Glutamatergic neuron (in vitro differentiated cells): ENCODE measurements at places on chromosomes 12 and 14. TPM values are rescaled to one million over a fixed set of nuclear protein-coding genes. Genes with fewer than 3 reads are reported as not detected.
A peak's percentile ranks its signal among the peaks of the same experiment; 100 is the strongest.

DNA sequence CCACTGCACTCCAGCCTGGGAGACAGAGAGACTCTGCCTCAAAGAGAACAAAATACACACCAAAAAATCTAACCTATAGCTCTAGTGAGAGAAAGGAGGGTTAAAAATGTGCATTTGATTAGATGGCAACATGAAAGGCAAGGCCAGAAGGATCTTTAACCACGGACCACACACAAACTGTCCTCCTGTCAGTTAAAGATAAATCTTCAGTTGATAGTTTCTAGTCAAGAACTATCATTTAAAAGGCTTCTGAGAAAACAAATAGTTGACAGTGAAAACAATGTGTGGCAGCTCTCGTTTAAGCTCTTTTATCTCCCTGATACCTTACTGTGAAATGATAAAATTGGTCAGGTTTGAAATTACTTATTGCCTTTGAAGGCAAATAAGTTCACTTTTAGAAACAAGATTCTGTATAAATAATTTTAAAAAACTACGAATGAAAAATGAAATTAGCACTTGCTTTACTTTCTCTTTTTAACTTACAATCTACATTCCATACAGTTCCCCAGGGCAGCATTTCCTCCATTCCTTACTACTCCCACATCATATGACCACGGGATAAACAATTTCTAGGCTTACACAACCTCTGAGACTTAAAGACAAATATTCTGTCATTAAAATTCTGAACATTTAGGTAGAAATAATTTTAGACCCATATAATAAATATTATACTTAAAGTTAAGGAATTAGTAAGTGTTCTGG is 71.4 kb upstream of the GNPNAT1 start:
- DNase-seq, result no peak

DNA sequence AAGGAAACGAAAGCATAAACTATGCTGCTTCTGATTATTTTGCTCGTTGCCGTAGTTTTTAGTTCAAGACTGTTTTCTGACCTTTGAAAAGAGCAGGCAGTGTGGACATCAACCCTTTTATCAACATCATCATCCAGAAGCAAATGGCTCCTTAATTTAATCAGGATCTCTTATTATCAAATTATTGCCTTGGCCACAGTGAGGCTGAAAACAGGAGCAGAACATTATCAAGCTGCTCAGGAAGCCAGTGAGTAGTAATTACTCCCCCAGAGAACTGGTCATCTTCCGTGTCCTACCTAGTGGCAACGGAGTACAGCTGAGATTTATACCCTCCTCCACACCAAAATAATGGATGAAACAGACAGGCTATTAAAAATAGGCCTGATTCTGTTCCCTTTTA is 2.2 kb upstream of the DIABLO start:
- DNase-seq, result no peak

DNA sequence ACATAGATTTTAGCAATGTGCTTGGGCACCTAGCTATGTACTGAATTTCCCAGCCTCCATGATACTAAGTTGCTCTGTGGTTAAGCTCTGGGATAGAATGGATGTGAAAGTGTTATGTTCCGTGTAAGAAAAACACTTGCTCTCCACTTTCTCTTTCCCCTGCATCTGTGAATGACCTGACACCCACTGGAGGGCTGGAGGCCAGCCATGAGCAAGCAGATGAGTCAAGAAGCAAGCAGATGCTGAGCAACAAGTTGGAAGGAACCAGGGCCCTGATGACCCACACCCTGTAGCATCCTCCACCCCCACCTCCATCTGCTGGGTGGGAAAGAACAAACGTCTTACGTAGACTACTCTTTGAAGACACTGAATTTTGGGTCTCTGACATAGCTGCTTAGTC is 56.6 kb downstream of the EID3 start:
- no peak for DNase-seq

The CCDC177 gene
- 7.8 TPM for total RNA-seq

GRCh38 chr12:4833524-4833923 is 76.2 kb upstream of the KCNA1 start:
- no peak for DNase-seq

DNA sequence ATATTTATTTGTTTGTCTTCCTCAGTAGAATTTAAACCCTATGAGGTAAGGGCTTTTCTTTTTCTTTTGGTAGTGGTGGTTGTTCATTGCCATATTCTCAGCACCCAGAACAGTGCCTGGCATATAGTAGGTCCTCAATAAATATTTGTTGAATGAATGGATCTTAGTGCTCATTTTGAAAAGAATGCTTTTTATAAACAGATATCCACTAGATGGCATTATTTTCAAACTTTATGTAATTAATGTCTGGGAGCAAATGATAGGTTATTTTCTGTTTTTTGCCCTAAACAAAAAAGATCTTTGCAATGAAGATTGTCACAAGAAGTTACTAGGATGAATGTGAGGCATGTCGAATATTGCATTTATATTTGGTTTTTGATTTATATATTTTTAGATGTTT is 64.1 kb downstream of the RAD51B start:
- no peak for DNase-seq

The PGF gene
- total RNA-seq, result 7.9 TPM

- peak; percentile 25 for DNase-seq
These were observed 115.6 kb downstream of the CALM1 start for GRCh38 chr14:90512329-90512991.

DNA sequence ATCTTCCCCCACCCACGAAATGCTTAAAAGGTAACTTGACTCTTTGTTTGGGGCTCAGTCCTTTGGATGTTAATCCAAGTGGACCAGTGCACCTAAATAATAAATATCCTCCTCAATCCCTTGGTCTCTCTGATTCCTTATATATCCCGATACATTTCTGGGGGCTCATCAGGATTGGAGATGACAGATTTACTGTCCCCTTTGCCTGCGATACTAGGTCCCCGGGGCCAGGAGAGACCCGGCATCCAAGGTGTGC is 26.3 kb downstream of the KLRK1 start:
- DNase-seq, result no peak

GRCh38 chr12:129873833-129874208 is 30.0 kb downstream of the TMEM132D start:
- no peak for DNase-seq

The SPX gene
- not detected for total RNA-seq

The PA2G4 gene
- 86.5 TPM for total RNA-seq

DNA sequence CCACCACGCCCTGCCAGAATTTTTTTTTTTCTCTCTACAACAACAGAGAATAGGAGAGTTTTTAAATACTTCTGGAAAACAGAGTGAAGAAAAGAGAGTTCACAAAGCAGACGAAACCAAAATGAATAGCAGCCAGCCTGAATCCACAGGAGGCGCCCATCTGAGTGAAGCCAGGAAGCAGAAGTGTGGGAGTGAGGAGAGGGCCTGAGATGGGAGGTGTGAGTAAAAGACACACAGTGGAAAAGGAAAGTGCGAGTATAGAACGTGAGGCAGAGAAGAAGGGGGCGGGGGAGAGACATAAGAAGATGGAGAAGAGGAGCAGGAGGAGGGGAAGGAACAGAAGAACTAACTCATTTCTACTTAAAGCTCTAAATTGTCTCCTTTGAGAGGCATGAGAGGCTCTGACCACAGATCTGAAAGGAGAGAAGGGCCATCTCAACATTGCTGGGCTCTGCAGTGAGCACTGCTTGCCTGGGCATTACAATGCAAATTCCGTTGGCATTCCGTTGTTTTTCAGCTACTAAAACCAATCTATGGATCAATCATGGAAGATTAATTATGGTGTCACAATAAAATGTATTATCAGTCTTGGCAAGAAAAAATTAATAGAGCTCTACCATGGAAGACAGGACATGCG is 140.1 kb upstream of the CPSF6 start:
- DNase-seq, result no peak

The HIGD1C gene
- total RNA-seq, result not detected

- DNase-seq, result no peak
These were observed 7.4 kb upstream of the LLPH start for GRCh38 chr12:66137937-66138336.

- DNase-seq, result no peak
These were observed 941 bp upstream of the STAB2 start for GRCh38 chr12:103586132-103586531.

GRCh38 chr14:103743691-103744090 is 28.1 kb downstream of the ZFYVE21 start:
- no peak for DNase-seq

DNA sequence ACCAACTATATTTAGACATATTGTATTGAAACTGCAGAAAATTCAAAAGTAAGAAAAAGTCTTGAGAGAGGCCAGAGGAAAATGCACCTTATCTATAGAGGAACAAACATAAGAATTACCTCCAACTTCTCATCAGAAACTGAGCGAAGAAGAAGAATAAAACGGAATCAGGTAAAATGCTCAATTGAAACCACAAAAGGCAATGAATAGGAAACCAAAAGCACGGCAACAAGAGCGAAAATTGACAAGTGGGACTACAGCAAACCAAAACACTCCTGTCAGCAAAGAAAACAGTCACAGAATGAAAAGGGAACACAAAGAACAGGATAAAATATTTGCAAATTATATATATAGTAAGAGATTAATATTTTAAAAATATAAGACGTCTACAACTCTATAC is 61.9 kb upstream of the PARP11 start:
- DNase-seq, result no peak

DNA sequence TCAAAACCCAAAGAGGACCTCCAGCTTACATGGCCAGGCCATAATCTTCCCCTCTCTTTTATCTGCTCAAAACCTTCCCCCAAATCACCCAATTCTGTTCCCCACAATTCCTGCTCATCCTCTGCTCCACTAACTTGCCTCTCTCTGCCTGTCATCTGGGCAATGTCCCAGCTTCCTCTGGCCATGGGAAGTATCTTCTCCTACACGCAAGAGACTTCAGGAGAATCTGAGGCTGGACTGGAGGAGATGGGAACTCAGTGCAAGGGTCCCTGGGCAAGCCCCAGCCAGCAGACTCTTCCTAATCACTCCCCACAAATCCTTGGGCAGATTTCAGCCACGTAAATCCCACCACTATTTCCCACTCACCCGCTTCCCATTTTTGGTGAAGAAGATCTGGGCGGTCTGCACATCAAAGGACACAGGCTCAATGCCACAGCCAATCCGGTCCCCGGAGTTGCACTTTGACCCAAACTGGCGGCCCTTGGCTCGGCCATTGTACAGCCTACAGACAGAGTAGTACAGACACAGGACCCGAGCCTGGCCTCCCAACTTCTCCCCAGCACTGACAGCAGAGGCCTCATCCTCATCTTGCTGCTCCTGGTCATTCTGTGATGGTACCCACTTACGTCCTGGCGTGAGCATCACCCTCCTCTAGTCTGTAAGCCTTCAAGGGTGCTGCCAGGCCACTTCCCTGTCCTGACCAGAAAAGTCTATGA is 4.7 kb downstream of the SPRYD3 start:
- DNase-seq, result no peak

DNA sequence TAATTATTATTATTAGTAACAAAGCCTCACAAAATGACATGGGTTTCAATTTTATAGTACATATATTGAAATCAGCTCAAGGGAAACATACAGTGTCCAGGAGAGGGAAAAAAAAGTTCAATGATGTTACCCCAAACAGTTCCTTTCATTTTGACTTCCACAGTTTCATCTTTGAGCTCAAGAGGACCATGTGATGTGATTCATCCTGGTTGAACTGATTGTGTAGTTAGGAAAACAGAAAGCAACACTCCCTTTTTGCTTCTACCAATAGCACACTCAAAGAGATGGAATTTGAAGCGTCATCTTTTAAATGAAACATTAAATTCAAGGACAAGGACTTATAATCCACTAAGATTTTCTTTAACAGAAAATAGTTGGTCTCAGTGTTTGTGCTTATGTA is 461.0 kb downstream of the FOXG1 start:
- no peak for DNase-seq

The TAS2R43 gene
- 1.5 TPM for total RNA-seq

DNA sequence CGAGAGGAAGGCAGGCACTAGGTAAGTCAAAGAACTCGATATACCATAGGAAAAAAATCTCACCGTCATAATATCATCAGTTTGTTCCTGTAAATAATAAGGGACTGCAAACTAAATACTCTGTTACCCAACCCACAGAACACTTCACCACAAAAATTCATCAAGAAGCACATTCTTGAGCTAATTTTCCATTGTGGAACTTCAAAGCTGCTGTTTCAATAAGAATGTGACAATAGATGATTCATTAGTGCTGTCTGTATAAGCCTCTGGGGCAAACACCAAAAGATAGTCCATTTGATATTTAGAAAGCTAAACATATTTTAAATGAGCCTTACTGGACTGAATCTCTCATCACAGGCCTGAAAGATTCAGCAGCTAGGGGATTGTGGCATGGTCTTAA is 219.4 kb downstream of the KSR2 start:
- DNase-seq, result no peak

DNA sequence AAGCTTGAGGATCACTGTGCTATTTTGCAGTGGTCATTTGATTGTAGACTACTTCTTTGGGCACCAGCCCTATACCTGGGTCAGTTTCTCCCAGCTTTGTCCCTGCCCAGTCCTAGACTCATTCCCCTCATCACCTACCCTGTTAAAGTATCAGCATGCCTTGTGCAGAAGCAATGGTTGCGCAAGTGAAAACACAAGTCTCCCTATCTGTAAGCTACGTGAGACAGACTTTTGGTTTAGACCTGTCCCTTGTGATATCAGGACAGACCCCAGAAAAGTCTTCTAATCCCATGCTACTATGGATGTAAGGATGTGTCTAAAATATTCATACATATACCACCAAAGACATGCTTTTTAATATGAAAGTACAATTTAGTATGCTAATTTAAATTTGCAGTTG is 88.8 kb upstream of the ATP2B1 start:
- DNase-seq, result no peak

DNA sequence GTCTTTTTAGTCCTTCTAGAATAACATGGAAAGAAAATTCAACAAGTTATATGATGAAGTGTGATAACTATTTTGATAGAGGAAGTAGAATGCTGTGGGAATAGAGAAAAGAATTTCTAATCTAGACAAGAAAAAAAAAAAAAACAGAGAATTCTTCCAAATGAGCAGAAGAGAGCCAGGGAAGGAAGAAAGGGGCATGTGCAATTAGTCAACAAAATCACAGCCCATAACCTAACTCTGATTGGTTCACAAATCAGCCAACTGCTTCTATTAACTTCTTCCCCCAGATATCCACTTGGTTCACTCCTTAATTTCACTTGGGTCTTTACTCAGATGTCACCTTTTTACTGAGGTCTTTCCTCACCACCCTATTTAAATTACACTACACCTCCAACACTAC is 69.5 kb downstream of the BTG1 start:
- DNase-seq, result no peak

The MMP17 gene
- 65.8 TPM for total RNA-seq

The PRB2 gene
- not detected for total RNA-seq

The ANG gene
- total RNA-seq, result 1.7 TPM

- no peak for DNase-seq
These were observed 91.0 kb downstream of the TTLL5 start for GRCh38 chr14:75752086-75752485.

- no peak for DNase-seq
These were observed 213.3 kb upstream of the CLEC14A start for GRCh38 chr14:38469156-38469555.

- DNase-seq, result no peak
These were observed 80.2 kb downstream of the TUNAR start for GRCh38 chr14:95956601-95957460.

The RNF212B gene
- total RNA-seq, result not detected

The EFS gene
- 90.4 TPM for total RNA-seq

- DNase-seq, result no peak
These were observed 62.3 kb downstream of the SAMD4A start for GRCh38 chr14:54629183-54629582.

The MAP3K9 gene
- total RNA-seq, result 20.0 TPM

The AKAP6 gene
- total RNA-seq, result 600 TPM
